A549 treated with ZK216348 at 1 μM for 4 hours (cell line): ENCODE measurements at places on chromosomes 16 and 17. TPM values are rescaled to one million over a fixed set of nuclear protein-coding genes. Genes with fewer than 3 reads are reported as not detected.

The CACNG4 gene
- total RNA-seq: 10.0 to 14.2 TPM (median 13.1 TPM) in 5 replicates

The SLFN13 gene
- total RNA-seq: 2.2 to 5.8 TPM (median 5.0 TPM) in 5 replicates

The TBC1D26 gene
- not detected in 5 replicates for total RNA-seq

The RAPGEFL1 gene
- 2.1 to 3.4 TPM (median 2.9 TPM) in 5 replicates for total RNA-seq

The CTRL gene
- 1.0 to 2.5 TPM (median 1.4 TPM) in 5 replicates for total RNA-seq

The CES5A gene
- total RNA-seq: not detected in 5 replicates

The ATP2A3 gene
- total RNA-seq: 3.5 to 5.8 TPM (median 4.9 TPM) in 5 replicates

The TMC8 gene
- total RNA-seq: 0.18 to 1.2 TPM (median 0.26 TPM) in 5 replicates

The MEIOC gene
- total RNA-seq: 1.2 to 3.1 TPM (median 3.0 TPM) in 5 replicates
